CD4-positive, alpha-beta T cell treated with Interleukin-2 at 100 ng/mL for 4 hours (primary cell): ENCODE measurements at places on chromosomes 11 and 22.

GRCh38 chr22:17109976-17110375 lies 11.2 kb downstream of the TMEM121B start:
- no peak for DNase-seq

DNA sequence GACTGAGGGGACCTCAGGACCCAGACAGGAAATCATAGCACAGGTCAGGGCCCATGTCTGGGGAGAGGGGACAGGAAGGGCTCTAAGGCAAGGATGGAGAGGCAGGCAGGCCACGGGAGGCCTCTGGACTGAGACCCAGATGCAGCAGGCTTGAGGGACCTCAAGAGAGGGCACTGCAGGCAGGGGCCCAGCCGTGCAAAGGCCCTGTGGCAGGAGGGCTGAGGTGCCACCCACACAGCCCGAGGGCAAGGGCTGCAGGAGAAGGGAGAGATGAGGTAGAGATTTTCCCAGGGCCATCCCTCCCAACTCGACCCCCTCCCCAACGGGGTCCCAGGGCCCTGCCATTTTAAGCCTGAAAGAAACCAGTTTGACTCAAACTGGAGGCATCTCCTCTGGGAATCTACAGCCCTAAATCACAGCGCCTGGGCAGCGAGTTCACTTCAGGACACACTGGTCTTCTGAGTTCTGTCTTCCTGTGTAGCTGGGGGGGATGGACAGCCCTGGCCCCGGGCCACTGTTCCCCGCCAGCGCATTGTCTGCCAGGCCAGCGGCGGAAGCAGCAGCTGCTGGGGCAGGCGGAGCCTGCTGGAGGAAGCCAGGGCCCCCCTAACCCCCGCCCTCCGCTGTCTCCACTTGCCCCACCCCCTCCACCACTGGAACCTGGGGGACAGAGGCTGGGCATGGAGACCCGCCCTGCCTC lies 20.3 kb upstream of the WNT7B start:
- no peak for DNase-seq

DNA sequence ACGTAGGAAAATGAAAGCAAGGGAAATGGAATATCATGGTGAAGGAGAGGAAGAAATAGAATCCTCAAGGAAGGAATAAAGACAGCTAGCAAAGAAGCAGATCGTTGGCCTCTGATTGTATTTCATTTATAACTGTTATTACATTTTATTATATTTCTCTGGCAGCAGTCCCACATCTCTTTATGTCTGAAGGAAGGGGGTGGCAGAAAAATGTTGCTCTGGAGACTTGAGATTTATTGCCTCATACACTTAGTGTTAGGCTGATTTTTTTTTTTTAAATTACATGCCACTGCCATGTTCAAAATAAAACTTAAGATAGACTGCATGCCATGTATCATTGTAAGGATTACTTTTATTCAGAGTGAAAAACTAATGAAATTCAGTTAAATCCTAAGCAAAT lies 971.7 kb upstream of the CHORDC1 start:
- no peak for DNase-seq

DNA sequence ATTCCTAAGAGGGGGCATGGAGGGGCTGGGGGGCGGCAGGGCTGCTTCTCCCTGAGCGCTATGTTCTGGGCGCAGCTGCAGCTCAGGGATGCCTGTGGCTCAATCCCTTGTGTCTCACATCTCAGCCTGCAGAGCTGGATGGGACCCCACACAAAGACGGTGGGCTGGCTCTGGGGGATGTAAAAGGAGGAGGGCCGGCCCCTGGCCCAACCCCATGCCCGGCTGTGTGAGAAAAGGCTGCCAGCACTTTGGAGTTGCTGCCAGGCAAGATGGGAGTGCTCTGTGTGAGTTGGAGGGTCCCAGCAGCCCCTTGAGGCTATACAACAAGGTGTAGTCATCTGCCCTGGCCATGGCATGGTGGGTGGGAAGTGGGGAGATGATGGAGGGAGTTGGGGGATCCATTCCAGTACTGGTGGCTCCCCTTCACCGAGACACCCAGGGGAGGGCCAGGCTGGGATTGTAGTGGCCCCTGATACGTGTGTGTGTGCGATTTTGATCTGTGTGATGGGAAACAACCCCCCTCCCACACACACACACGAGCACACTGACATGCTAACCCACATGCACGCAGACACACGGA lies 1.3 kb upstream of the TBX10 start:
- DNase-seq: no peak

GRCh38 chr22:20558534-20558933 lies 51.1 kb downstream of the MED15 start:
- no peak for DNase-seq

DNA sequence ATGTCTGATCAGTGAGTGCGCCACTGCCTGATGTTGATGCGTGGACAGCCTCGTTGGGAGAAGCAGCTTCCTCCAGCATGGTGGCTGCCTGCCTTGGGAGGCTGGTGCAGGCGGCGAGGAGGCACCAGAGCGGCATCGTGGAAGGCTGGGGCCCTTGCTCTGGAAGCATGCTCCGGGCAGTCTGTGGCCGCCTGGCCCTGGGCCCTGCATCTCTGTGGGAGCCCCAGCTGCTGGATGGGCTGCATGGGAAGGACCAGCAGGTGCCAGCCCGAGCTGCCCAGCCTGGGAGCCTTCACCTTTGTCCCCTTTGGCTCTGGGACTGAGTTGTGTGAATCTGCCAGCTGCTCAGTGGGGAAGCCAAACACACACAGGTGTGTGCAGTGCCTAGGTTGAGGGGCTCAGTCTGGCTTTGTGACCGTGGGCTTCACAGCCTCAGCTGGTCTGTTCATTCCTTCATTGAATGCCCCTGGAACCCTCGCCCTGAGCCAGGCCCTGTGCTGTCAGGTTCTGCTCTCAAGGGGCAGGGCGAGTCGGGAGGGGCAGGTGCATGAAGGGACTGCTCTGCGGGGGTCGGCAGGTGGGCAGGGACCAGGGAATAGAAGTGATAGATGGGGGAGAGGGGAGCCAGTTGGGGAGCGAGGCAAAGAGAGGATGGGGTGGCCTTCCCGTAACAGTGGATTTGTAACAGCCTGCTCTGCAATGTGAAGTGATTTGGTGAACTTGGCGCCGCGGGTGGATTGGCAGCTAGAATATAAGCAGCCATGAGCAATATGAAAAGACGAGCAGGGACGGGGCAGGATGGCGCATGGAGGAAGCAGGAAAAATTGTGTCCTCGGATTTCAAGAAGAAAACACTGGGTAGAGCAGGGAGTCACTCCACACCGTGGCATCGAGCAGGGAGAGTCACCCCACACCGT lies 354.2 kb downstream of the TBC1D22A start:
- no peak for DNase-seq

GRCh38 chr22:22022947-22023534 lies 40.5 kb upstream of the TOP3B start:
- no peak for DNase-seq

DNA sequence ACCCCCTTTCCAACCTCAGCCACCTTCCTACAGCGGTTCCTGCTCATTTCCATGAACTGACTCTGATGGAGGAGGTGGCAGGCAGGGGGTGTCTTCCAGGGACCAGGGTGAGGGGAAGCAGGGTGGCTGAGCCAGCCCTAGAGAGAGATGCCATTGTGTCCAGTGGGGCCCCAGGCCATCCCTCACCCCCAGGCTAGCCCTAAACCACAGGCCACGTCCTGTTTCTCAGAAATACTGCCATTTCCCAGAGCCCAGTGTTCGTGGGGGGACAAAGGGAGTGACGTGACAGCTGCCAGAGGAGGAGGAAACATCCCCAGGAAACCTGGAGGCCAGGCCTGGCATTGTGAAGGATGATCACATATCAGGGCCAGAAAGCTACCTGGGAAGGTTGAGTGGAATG lies 39.5 kb downstream of the CHRDL2 start:
- DNase-seq: no peak

- DNase-seq: no peak
Observed at GRCh38 chr22:24583221-24584165, 9.4 kb downstream of the LRRC75B start.

- DNase-seq: peak; percentile 35
Observed at GRCh38 chr11:43282607-43283440, 29.0 kb upstream of the API5 start.

DNA sequence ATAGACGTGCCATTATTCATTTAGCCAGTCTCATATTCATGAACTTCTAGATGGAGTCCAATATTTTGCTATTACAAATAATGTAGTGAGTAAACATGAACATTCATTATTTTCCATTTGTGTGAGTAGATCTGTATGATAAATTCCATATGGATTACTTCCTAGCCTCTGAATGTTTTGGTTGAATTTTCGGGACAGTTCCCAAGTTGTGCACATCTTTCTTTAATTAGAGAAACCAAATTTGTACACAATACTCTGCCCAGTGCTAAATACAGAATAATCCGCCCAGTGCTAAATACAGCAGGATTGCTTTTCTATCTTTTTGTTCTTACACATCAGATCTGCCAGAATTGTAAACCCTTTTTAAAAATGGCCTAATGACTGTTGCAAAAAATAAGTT lies 17.1 kb upstream of the APLP2 start:
- DNase-seq: no peak

- no peak for DNase-seq
Observed at GRCh38 chr11:83676056-83676601, 390.0 kb upstream of the CCDC90B start.

- no peak for DNase-seq
Observed at GRCh38 chr11:119180729-119181676, 4.3 kb upstream of the NHERF4 start.

DNA sequence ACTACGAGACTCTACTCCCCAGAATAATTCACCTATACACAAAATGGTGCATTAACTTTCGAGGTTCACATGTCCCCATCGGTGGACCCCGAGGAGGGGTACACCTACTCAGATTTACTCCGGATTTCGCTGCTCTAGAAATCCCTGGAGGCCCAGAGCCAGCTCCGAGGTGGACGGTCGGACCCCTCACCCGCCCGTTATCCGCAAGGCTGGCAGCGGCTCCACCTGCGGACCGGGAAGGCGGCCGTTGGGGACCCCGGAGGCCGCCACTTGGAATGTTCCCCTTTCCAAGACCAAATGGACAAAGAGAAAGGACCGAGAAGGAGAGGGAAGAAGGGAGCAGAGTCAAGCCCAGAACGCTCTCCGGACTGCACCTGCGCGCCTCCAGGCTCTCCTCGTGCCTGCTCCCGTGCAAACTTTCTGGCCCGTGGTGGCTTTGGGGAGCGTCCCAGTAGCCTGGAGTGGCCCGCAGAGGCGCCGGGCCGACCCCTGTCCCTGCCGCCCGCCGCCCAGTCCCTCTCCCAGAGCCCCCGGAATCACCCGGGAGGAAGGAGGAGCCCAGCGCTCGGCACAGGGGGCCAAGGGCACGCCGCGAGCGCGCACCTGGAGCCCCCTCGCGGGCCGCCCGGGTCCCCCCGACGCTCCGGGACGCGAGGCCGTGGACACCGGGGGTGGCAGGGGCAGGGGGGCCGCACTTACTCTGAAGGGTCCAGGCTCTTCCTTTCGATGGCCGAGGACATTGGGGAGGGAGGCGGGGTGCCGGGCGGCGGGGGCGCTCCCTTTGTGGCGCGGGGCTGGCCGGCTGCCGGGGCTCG lies 23.0 kb downstream of the LMO2 start:
- DNase-seq: no peak

GRCh38 chr22:23700706-23701105 lies 9.9 kb downstream of the RGL4 start:
- no peak for DNase-seq

GRCh38 chr11:128155590-128155989 lies 431.8 kb downstream of the ETS1 start:
- DNase-seq: no peak

- no peak for DNase-seq
Observed at GRCh38 chr22:16975155-16975885, 32.7 kb downstream of the GAB4 start.

DNA sequence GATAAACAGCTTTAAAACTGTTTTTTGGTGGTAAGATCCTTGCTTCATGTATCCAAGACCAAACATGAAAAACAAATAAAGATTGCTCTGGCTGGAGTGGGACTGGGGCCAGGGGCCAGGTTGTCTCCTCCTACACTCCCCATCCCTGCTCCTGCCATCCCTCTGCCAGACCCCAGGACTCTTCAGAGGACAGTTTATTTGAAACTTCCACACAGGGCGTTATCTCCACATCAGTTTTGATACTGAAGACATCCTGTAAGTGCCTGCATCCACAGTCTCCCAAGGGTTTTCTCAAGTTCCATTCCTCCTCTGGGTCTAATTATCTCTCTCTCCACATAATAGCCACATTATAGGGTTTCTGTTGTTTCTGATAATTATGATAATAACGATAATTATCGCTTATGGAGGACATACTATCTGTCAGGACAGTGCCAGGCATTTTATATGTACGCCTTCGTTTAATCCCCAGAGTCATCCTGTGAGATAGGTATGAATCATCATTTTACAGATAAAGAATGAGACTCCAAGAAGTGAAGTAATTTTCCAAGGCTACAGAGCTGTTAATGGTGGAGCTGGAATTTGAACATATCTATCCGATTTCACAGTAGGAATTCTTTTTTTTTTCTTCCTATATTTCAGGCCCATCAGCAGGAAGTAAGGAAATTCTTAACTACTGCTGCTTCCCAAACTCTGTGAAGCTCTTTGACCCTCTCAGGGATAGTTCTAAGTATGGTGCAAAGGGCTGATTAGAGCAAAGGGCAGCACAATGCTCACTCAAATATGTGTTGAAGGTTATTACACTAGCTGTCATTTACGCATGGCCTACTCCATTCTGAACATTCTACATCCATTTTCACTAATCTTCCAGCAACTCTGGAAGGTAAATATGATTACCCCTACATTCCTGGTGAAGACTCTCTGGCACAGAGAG lies 488.0 kb upstream of the CCDC90B start:
- no peak for DNase-seq

DNA sequence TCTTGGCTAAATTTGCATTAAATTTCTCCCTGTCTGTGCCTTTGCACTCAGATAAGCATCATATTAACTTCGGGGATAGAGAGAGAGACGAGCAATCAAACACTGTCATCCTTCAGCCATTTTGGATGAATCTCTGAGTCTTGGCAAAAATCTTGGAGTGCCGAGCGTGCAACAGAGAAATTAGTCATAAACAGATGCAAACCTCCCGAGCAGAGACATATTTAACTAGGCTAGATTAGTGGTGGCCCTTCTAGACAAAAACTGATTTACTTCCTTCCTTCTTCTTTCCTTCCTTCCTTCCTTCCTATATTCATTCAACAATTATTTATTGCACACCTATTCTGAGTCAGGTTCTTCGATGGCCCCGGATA lies 114.4 kb upstream of the BLID start:
- DNase-seq: no peak

DNA sequence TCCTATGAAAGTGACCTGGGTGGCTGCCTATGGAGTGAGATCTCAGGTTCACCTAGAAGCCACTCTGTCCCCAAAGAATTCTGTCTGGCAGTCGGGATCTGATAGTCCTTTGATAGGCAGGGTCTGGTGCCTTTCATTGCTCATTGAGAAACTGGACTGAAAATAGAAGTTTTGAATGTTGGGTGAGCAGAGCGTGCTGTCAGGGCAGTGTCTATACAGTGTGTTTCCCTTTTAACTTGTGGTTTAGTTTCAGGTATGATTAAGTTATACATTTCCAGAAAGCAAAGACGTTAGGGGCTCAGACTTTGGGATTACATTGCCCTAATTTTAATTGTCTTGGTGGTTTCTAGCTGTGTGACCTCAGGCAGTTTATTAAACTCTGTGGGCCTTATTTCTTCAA lies 111.3 kb upstream of the PAX6 start:
- no peak for DNase-seq
